NCI-H1417 (cell line): ENCODE measurements at places on chromosomes 1 and 21.
A peak's percentile ranks its signal among the peaks of the same experiment; 100 is the strongest.

DNA sequence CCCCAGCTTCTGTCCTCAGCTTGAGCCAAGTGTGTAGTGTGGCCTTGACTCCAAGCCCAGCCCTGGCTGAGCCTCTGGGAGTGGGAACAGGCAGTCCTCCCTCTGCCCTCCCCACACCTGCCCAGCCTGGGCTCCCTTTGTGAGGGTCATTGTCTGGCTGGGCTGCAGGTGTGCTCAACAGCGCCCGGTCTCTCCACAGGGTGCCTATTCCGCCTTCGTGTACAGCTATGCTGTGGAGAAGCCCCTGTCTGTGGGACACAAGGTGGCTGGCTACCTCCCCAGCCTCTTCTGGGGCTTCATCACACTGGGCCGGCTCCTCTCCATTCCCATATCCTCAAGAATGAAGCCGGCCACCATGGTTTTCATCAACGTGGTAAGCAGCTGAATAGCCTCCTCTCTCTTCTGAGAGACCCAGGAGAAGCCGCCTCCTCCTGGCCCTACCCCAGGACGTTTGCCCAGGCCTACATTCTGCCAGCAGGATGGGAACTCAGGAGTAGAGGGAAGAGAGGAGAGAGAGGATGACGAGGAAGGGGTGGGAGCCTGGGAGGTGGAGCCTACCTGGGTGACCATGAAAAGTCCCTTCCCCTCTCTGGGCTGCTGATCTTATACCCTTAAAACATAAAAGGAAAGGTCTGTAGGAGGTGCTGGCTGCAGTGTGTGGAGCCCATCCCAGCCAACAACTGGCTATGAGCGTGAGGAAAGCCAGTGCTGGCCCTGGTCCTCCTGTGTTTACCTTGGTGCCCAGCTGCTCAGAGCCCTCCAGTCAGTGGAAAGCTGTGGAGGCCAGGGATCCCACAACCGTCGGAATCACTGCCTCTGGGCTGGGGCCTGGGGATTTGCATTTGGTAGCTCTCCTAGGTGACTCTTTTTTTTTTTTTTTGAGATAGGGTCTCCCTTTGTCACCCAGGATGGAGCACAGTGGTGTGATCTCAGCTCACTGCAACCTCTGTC lies 45.7 kb downstream of the ELK4 start:
- DNase-seq, result peak; percentile 51

- no peak for DNase-seq
Observed at GRCh38 chr1:186858923-186859322, 30.2 kb downstream of the PLA2G4A start.

DNA sequence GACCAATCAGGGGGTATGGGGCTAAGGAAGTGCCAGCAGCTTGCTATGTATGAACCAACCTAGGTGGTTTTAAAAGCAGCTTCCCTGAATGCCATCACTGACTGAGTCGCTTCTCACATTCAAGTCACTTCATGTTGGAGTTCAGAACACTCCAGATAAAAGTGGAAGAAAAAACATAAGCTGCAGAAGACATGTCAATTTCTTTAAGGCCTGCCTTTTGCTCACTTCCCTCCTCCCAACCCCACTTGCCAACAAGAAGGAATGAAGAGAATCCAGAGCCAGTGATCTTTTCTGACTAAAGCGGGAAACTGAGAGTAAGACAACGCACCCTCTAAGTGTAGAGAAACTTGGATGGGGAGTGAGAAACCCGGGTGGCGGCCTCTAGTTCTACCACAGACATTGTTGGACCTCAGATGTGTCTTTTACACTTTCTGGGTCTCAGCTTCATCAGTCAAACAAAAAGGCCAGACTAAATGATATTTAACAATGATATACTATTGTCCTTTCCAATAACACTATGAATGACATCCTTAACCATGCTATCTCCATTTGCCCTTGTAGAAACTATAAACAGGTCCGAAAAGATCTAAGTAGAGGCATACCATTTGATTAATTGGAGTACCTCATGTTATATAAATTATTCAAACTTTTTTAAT lies 54.1 kb downstream of the LUZP1 start:
- no peak for DNase-seq

GRCh38 chr1:23555986-23556634 lies 3.2 kb downstream of the ID3 start:
- DNase-seq, result peak; percentile 53

DNA sequence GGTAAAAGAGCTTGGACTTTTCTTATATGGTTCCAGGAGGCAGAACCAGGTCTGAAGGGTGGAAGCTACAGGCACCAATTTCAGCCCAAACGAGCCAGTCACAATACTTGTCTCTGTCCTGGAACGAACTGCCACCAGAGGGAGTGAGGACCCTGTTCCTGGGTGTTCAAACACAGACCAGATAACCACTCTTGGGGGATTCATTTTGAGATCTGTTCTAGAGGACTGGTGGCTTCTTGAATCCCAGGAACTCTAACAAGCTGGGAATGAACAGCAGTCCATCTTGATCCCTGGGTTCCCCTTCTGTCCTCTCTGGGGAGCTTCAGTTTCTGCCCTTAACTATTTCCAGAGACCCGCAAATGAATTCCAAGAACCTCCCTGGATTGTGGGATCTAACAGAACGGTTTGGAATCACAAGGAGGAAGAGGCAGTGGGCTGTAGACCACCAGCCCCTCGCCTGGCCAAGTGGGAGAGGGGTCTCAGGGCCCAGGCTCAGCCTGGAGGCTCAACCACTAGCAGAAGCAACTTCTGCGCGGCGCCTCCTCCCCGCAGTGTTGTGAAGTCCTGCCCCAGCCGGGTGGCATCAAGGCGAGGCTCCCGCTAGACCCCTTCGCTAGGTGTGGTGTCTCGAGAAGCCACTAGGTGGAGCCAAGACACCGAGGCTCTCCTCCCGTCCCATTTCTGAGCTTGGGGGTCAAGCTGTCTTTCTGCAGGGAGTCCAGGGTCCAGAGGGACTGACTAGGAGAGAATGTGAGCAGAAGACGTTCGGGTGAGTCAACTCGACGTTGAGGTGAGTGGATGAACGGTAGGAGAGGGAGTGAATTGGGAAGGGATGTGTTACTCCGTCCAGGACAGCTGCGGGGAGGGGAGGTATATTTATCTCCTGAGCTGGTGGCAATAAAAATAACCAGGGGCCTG lies 12.1 kb upstream of the NES start:
- DNase-seq, result peak; percentile 82

DNA sequence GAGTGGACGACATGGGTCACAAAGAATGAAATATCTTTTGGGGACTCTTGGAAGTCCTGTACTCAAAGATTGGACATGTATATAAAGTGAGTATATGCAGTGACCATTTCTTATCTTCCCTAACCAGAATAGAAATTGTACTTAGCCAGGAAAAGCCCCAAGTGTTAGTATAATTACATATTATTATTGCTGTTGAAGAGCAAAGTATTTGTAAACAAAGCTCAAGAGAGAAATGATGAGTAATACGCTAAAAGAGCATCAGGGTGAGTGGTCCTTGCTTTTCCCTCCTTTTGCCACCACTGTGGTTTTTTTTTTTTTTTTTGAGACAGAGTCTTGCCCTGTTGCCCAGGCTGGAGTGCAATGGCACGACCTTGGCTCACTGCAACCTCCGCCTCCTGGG lies 6.4 kb upstream of the CGN start:
- DNase-seq, result peak; percentile 17

DNA sequence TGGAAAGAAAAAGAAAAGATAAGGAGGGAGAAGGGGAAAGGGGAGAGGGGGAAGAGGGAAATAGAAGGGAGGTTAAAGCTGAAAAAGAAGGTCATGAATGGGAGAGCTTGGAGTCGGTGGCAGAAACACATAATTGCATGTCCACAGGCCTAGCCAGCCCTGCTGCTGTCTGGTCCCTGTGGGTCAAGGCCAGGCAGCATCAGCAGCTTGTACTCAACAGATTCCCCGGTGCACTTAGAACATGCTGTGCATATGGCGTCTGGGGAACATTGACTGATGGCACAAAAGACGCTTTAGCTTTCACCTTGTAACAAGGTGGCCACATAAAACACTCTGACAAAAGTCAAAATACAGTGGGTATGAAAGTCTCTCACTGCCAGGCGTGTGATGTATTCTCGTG lies 25.9 kb downstream of the COG2 start:
- no peak for DNase-seq

DNA sequence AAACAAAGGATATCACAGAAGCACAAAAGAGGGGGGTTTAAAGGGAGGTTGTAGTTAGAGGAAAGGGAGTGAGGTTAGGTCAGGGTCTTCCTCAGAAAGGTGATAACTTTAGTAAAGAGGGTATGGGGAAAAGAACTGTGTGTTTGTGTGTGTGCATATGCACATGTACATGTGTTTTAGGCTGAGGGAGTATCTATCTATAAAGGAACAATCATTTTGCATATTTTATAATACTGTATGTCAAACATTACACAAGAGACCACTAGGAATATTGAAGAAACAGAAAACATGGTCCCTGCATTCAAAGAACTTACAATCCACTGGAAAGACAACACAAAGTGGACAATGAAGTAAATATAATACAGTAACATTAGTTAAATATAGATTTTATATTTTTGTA lies 132.2 kb downstream of the ACBD6 start:
- DNase-seq, result no peak

- DNase-seq, result no peak
Observed at GRCh38 chr1:155179112-155180031, 5.7 kb downstream of the TRIM46 start.
